ENCODE measurements at places on chromosomes 2 and 18.

GRCh38 chr18:64806691-64807090 is 657.8 kb upstream of the LINC00305 start:
- no peak for DNase-seq

DNA sequence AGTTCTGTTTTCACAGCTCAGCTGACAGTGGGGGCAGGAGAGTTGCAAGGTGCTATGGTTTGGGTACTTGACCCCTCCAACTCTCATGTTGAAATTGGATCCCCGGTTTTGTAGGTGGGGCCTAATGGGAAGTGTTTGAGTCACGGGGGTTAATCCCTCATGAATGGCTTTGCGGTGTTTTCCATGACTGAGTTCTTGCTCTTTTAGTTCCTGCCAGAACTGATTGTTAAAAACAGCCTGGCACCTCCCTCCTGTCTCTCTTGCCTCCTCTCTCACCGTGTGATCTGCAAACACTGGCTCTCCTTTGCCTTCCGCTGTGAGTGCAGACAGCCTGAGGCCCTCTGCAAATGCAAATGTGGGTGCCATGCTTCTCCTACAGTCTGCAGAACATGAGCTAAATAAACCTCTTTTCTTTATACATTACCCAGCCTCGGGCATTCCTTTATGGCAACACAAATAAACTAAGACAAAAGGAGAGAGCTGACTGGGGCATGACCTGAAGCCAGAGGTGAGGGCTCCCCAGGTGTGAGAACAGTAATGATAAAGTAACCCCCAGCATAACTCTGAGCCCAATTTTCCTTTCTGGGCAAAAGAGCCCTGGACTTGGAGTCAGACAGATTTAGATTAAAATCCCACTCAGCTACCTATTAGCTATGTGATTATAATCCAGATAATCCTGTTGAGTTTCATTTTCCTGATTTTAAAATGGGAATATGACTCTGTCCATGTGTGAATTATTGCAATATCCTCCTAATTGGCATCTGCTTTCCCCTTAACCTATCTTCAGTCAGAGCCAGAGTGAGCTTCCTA is 64.9 kb upstream of the CAPN13 start:
- DNase-seq, result no peak

- DNase-seq, result no peak
Measured at GRCh38 chr2:163556511-163556910, 179.3 kb downstream of the FIGN start.

DNA sequence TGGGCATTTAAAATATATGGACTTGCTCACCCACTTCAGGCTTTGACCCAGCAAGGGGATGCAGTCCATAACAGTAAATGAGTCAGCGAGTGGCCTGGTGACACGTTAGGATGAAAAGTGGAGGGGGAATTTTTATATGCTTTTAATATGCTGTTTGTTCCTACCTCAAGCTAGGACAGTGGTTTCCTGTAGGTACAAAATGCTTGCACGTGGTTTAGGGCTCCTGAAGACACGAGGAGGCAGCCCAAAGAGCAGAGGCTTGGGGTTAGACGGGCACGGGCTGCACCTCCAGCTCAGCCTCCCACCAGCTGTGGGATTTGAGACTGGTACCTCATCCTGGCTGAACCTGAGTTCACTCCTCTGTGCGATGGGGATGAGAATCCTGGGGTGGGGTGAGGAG is 306.2 kb upstream of the CXCR4 start:
- no peak for DNase-seq

DNA sequence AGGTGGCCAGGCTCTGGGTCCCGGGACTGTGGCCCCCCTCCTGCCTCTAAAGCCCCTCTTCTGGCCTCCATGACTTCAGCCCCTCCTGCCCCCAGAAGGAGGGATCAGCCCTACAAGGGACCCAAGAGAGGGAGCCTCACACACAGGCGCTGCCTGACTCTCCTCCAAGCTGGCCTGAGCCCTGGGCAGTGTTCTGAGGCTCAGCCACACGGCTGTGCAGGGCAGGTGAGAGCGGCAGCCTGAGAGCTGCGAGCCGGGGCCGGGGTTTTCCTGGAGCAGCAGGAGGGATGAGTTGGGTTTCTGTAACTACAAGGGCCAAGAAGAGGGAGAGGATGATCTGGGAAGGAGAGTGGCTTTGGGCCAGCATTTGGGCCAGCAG is 70.1 kb downstream of the HPCAL1 start:
- no peak for DNase-seq

- no peak for DNase-seq
Measured at GRCh38 chr2:220521551-220521950, 894.1 kb downstream of the SLC4A3 start.

GRCh38 chr2:53660886-53661285 is 106.7 kb upstream of the CHAC2 start:
- DNase-seq, result no peak

DNA sequence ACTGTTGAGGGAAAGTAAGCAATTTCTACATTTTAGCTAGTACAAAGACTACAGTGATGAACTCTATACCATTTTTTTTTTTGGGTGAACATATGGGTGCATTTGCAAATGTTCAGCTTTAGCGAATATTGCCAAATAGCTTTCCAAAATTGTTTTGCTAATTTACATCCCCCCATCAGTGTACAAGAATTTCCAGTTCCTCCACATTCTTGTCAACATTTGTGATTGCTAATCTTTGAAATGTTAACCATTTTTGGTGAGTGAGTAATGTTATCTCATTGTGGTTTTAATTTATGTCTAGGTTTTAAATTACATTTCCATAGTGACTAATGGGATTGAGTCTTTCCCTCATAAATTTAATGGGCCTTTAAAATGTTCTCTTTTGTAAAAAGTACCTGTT is 16.4 kb upstream of the CNRIP1 start:
- DNase-seq, result peak; percentile 44

- no peak for DNase-seq
Measured at GRCh38 chr2:27724905-27725701, 46.4 kb upstream of the MRPL33 start.

DNA sequence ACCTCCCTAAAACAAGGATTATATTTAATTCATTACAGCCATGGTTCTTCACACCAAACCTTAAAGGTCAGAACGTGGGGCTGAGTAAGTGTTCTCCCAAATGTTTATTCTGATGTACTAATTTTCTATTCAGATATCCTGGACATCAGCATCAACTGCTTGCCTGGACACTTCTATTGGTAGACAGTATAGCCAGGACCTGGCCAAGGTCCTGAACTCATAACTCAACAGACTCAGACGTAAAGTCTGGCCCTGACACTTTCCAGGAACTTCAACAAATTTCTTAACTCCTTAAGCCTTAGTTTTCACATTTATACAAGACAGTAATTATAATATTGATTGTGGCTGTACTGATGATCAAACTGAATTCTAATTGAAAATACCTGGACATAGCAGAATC is 89.1 kb downstream of the AKAIN1 start:
- no peak for DNase-seq

DNA sequence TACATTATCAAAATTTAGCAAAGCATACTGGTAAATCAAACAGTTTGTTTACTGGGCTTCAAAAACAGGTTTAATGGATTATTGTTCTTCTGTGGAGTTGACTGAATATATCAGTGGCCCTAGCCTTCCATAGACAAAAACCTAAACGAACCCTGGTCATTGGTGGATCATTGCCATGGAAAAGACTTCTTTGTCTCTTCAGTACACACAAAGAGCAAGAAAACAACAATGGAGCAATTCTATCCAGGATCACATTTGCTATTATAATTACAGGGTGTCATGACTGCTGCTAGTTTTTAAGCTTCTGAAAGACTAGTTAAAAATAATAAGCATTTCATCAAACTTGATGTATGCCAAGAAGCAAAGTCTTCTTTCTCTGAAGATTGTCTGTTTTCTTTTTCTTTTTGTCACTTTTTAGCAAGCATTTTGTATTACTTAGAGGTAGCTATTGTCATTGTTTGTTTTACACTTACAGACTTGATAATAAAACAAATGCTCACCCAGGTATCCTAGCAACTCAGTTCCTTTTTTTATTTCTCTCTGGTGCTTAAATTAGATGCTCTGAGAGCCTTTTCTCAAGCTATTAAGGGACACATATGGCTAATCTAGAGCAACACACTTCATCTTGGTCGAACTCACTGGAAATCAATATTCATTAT is 1228.7 kb upstream of the DDX18 start:
- no peak for DNase-seq

GRCh38 chr2:15517793-15518192 is 43.3 kb downstream of the NBAS start:
- DNase-seq, result no peak
